Activated effector memory CD4-positive, alpha-beta T cell treated with anti-CD3 and anti-CD28 coated beads, Interleukin-2, amount 50 U/mL, for 16 hours (primary cell): ENCODE measurements at places on chromosomes 2 and 18.

DNA sequence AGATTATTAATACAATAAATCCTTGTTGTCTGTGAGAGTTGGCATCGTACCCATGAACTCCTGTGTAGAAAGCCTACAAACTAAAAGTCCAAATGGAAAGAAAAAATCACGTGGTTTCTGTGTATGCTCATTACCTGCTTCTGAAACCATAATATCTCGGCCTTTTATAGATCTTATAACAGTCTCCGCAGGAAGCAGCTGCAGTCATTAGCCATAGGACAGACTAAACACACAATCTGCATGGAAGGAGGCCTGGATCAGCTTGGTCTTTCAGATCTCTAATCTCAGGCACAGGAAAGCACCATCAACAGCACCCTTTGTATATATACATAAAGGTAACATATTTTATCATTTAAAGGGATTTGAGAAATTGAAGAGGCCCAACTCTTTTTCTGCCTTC is 508.9 kb upstream of the TCF4 start:
- DNase-seq, result no peak

DNA sequence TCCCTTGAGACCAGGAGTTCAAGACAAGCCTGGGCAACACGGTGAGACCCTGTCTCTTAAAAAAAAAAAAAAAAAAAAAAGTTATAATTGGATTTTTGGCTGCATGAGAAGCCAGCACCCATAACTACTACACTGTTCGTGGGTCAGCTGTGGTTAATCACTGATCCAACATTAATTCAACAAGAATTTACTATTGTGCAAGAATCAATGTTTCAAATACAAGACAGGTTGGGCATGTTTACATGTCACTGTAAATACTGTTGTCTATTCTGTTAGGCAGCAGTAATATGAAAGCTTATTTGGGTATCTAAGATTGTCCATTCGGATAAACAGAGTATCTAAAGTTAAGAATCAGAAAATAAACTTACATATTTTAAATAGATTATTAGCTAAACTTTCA is 62.3 kb downstream of the ESCO1 start:
- DNase-seq, result no peak

GRCh38 chr2:174510583-174511189 is 23.9 kb upstream of the GPR155 start:
- DNase-seq, result no peak

DNA sequence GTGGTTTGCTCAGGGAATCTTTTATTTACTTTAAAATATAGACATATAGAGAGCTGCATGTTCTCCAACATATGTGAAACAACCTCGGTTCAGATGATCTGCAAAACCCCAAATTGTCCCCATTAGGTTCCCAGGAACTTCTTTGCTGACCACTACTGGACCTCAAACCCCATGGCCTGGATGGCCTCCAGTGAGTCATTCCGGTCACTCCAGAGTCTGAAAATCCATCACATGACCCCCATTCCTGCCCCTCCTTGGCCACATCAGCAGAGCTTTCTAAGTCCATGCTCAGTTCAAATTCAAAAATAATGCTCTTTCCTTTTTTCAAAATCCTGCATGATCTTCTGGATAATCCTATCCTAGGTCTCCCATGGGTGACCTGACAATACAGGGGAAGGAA is 271.0 kb downstream of the TNS1 start:
- DNase-seq, result no peak

- DNase-seq, result no peak
Measured at GRCh38 chr18:26550998-26551694, 2.8 kb upstream of the KCTD1 start.
